ENCODE measurements at places on chromosomes 4 and X.
A peak's percentile ranks its signal among the peaks of the same experiment; 100 is the strongest.

- no peak for DNase-seq
Observed at GRCh38 chrX:270848-271367, 10.3 kb upstream of the PLCXD1 start.

GRCh38 chr4:56757821-56758411, 63.6 kb downstream of the SPINK2 start:
- peak; percentile 86 for DNase-seq

- no peak for DNase-seq
Observed at GRCh38 chr4:141133999-141134995, 1.0 kb upstream of the RNF150 start.

GRCh38 chr4:109315818-109316217, 13.4 kb upstream of the COL25A1 start:
- DNase-seq = no peak

GRCh38 chrX:121135488-121136207, 88.2 kb downstream of the GLUD2 start:
- no peak for DNase-seq

- DNase-seq = no peak
Observed at GRCh38 chrX:17065100-17065499, 118.6 kb downstream of the REPS2 start.

GRCh38 chrX:153401133-153401764, at the start of gene PNMA6E:
Gene PNMA6E, minus strand, starts transcription at chrX:153401350. Its CDS starts 2,501 bp downstream, at chrX:153398849.
- no peak for DNase-seq

- DNase-seq = no peak
Observed at GRCh38 chr4:68617003-68617698, 41.0 kb upstream of the UGT2B17 start.

DNA sequence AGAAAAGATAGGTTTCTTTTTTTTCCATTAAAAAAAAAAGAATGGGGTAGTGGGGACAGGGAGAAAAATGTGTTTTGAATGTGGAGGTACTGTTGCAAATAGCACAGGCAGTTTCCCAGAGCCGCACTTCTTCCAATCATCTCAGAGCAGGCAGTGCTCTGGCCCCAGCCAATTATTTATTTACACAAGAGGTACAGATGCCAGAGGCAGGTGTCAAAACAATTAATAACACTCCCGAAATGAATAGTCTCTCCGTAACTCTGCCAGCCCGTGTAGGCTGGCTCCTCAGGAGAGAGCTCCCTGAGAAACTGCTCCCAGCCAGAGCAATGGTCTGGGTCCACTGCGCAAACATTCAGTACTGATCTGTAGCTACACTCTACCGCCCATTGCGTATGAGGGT, 130.8 kb upstream of the IL1RAPL2 start:
- no peak for DNase-seq

DNA sequence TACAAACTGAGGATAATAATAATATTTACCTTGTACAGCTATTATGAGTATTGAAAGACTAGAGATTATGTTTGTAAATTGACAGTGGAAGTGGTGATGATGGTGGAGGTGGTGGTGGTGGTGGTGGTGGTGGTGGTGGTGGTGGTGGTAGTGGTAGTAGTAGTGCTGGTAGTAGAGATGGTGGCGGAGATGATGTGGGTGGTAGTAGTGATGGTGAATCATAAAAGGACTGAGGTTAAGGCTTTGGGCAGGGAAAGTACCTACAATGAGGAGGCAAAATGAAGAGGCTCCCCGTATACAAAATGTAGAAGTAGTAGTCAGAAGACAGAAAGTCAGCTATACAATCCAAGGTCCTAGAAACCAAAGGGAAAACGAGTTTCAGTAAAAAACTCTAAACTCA, 214.1 kb downstream of the BCOR start:
- peak; percentile 56 for DNase-seq

DNA sequence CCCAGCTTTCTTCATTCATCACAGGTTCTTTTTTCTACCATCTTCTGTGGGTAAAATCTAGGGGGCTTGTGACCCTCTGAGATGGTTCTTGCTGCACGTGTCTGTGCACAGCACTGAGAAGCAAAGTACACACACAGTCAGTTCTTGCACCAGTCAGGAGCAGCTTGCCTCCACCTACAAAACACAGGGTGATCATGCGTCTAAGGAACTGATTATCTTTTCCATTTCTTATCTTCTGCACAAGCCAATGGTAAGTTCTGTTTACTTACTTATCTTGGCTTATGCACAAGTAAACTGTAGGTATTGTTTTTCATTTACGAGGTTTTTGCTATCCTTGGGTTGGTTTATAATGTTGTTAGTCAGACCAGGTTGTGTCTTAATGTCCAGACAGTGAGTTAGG, 40.7 kb downstream of the TRIM2 start:
- no peak for DNase-seq

- DNase-seq = no peak
Observed at GRCh38 chr4:89894649-89895550, at the start of gene MMRN1. Gene MMRN1, plus strand, starts transcription at chr4:89894854. Its CDS starts 118 bp downstream, at chr4:89894972.

GRCh38 chr4:157655096-157655809, 434.7 kb downstream of the GRIA2 start:
- no peak for DNase-seq

GRCh38 chr4:101286663-101287062, 60.7 kb downstream of the PPP3CA start:
- DNase-seq = no peak

- DNase-seq = no peak
Observed at GRCh38 chr4:24793219-24794005, 2.0 kb upstream of the SOD3 start.

GRCh38 chrX:115388879-115389278, 99.4 kb downstream of the LUZP4 start:
- DNase-seq = no peak

- DNase-seq = peak; percentile 68
Observed at GRCh38 chr4:70601422-70602039, 9.5 kb downstream of the AMBN start.

- DNase-seq = no peak
Observed at GRCh38 chr4:185809533-185810071, 2.4 kb downstream of the SORBS2 start.

GRCh38 chrX:106936246-106936645, 16.0 kb downstream of the CLDN2 start:
- no peak for DNase-seq

DNA sequence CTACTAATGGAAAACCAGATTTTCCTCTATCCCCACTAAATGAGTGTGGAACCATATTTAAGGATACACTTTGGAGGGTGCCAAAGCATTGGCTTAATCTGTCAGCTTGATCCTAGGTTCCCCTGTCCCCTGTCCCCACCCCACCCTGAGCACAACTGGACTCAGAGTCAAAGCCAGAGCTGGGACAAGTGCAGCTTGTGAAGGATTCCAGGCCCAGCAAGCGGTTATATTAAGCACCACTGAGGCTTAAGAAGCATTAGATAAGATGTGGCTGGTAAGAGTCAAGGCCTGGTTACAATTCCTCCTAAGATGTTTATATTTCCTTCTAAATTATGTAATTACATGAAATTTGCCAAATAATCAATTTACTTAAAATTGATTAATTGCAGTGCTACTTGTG, 350.0 kb upstream of the GATB start:
- DNase-seq = no peak

GRCh38 chr4:92060333-92060732, 243.4 kb upstream of the GRID2 start:
- DNase-seq = no peak

- DNase-seq = no peak
Observed at GRCh38 chrX:153370293-153371055, 30.7 kb downstream of the PNMA6E start.

DNA sequence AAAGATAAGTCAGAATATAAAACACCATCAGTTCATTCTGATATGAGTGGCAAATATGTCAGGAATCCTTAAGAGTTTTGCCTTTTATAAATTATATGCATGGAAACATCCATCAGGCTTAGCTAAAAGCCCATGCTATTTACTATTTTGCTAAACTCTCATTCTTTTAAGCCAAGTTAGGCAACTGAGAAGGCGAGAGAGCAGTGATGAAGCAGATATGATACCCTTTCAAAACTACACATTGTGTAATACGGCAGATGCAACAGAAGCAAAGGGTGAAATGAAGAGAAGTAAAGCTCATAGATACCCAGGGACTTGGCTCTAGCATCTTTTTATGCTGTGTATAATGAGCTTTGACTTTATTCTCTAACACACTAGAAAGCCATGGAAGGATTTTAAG, 95.8 kb downstream of the SLIT2 start:
- DNase-seq = no peak

DNA sequence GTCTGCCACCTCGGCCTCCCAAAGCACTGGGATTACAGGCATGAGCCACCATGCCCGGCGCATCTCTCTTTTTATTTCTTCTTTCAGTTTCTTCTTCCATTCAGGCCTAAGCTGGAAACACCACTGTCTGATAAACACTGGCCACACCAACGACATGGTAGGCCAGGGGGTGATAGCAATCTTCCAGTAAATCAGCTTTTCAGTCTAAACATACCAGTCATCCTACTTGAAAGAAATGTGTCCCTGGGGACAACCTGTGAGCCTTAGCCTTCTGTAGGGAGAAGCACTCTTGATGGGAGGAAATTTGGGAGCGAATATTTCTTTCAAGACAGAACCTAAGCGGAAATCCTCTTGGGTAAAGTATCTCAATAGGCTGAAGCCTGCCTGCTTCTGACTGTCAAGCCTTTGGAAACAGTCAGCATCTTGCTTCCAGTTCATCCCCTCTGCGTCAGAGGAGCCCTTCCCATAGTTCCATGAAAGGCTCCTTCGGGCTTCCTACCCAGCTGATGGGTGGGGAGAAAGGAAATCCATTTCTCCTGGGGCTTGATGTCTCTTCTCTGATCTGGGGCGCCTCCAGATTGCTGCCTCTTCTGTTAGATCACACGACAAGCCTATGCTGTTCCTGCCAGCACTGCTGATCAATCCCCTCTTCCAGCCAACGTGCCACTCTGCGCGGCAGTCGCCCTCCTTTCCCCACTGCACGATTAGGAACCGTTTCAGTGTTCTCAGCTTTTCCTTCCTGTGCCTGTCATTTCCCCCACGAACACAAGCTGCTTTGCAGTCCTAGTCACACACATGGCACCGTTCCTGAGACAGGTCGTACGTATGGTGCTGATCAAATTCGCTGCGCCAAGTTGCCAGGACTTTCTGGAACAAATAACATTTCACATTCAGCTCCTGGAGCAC, 49.5 kb upstream of the CBR4 start:
- DNase-seq = no peak

- no peak for DNase-seq
Observed at GRCh38 chrX:14670819-14671218, 141.5 kb downstream of the GLRA2 start.

Measured in stimulated activated CD4-positive, alpha-beta T cell treated with anti-CD3 and anti-CD28 coated beads, Interleukin-1b, Interleukin-23, amount 100 ng/mL, for 48 hours (primary cell).